NCI-H446 (cell line): ENCODE measurements at places on chromosomes 11 and 22.

- peak; percentile 38 for DNase-seq
These were observed 45.1 kb downstream of the PTPRJ start for GRCh38 chr11:48025293-48025983.

GRCh38 chr11:962688-963087 is 37.0 kb downstream of the AP2A2 start:
- DNase-seq = no peak

DNA sequence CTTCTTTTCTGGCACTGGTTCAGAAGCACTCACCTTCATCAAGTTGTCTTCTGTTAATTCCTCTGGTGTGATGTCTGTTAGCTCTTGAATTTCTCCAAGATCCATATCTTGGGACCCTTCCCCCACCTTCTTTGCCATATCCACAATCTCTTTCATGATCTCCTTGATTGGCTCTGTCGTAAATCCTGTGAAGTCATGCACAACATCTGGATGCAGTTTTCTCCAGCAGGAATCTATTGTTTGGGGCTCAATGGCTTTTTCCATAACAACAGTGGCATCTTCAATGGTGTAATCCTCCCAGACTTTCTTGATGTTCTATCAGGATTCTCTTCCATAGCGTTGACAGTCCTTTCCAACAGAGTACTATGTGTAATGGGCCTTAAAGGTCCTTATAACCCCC is 96.9 kb downstream of the CSTPP1 start:
- DNase-seq = no peak

DNA sequence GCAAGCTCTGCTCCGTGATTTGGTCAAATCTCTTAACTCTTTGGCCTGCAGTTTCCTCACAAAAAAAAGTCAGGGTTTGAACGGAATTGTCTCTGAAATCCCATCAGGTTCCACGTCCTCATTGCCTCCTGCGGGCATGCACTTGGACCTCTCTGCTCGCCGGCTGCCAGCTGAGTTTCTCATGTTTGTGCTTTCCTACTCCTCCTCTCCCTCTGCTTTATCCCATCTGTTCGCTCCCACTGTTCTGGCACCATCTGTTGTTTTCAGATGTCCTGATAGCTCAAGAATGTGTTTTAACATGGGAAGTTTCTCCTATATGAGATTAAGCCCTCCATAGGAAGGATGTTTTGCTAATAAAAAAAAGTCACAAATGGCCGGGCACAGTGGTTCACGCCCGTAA is 49.4 kb upstream of the ARHGAP42 start:
- DNase-seq = peak; percentile 56
